Umbilical cord (tissue), 2 donors: ENCODE measurements at places on chromosomes 3 and 15.

- peak; percentile 52 for DNase-seq
These were observed 84.6 kb downstream of the CD47 start for GRCh38 chr3:108006077-108006771.

GRCh38 chr3:9141928-9142289 is 107.5 kb downstream of the SRGAP3 start:
- DNase-seq = no peak

GRCh38 chr15:89874926-89875564 is 18.7 kb downstream of the AP3S2 start:
- DNase-seq = peak; percentile 73

DNA sequence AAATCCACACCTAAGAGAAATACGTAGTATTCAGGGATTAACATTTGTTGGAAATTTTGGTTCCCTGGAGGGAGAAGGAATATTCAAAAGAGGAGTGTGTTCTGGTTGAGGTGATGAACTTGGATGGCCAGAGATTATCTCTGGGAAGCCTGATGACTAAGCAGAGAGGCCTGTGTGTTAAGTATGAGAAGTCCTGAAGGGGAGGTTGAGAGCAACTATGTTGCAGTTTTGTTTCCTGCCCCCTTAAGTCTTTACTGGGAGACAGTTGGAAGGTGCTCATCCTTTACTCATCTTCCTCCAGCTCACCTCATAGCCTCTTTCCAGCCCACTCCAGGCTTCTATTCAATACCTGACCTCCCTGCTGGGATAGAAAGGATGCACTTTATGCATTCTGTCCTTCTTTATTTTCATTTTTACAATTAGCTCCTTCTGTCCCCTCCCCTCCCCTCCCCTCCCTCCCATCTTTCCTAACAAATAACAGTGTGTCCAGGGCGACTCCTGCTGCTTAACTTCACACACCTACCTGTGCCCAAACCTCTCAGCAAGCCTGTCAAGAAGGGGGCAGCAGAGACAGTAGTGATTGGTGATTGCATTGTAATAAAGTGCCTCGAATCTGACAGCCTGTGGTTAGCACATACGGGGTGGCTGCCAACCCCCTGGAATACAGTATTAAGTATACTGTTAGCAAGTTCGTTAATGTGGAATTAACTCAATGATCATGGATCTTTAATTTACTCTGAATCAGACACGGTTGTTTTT is 11.9 kb downstream of the RAP2B start:
- no peak for DNase-seq

- DNase-seq = peak; percentile 2
These were observed 203.6 kb upstream of the MDFIC2 start for GRCh38 chr3:70516076-70516475.

- peak; percentile 75 for DNase-seq
These were observed 162.9 kb downstream of the ITPR1 start for GRCh38 chr3:4656059-4656458.

DNA sequence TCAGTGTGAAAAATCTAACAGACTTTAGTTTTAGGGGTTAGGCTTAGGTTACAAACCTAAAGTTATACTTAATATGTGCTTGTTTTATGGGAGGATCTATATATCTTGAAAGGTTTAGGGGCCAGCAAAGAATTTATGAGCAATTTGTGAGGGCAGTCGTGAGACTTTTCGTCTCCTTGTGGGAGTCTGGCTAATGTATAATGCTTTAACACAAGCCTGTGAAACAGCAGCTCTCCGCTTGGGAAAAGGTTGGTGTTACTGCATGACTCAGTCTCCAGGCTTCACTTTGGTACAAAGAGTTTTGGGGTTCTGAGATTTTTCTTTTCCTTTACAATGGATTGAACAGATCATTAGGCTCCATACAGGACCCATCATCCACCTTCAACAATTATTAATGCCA is 79.0 kb upstream of the MFGE8 start:
- DNase-seq = peak; percentile 29

DNA sequence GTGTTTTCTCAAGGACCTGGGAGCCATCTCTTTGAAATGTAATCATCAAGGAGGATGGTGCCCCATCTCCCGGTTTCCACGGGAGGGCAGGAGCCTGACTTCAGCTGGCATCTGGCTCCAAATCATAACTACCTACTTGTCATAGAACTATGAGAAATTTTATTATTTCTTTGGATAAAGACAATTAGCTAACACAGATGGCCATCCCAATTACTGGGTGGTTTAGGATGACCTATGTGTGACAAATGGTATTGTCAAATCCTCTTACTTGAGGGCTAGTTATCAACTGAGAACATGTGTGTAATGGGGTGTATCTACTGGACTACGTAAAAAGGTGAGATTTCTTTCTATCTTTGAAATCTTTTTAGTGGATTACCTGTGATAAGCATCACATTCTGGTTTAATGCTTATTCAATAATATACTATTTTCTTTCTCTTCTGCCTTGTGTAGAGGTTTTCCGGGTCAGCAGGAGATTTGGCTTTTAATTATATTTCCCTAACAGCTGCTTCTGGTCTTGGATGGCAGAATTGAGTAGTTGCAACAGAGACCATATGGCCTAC is 15.3 kb upstream of the PARP14 start:
- DNase-seq = no peak

DNA sequence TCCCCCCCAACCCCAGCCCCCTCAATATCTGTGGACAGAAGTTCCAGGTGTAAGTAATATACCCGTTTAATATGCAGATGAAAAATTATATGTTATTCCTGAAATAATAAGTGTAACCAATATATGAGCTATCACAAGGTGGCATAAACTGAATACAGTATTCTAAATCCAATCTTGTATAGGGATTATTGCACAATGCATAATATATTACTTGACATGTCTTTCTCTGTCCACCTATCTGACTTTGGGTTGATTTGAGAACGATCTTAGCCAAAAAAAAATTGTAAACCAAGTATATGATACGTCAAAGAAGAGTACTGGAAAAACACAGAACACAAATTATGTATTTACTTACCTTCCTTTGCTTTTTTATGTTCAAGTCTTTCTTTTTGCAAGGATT is 47.8 kb downstream of the GOLIM4 start:
- DNase-seq = no peak

DNA sequence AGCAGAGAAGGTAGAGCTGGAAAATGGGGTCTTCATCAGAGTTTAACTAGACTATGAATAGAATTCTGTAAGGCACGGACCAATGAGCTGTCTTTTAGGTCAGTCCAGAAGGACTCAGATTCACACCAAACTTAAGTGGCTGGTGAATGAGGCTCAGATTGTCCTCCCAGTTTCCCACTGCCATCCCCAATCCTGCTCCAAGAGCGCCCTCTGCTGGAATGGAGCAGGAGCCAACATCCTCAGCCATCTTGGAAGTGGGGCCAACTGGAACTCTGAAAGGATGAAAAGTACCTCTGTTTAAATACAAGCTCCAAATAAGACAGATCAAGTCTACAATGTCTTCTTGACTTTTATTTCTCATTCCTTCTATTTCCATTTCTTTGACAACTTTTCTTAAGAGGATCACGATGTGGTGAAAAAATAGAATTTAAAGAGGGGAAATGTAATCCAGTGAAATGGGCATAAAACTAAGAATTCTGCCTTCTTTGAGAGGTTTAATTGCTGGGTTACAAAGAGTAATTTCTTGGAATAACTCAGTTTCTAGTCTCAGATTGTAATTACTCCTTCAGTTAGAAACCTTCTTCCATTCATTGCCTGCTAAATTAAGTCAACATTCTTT is 217.1 kb upstream of the TPRG1 start:
- DNase-seq = peak; percentile 85
